Non-pigmented ciliary epithelial cell (primary cell): ENCODE measurements at places on chromosomes 2 and 18.

DNA sequence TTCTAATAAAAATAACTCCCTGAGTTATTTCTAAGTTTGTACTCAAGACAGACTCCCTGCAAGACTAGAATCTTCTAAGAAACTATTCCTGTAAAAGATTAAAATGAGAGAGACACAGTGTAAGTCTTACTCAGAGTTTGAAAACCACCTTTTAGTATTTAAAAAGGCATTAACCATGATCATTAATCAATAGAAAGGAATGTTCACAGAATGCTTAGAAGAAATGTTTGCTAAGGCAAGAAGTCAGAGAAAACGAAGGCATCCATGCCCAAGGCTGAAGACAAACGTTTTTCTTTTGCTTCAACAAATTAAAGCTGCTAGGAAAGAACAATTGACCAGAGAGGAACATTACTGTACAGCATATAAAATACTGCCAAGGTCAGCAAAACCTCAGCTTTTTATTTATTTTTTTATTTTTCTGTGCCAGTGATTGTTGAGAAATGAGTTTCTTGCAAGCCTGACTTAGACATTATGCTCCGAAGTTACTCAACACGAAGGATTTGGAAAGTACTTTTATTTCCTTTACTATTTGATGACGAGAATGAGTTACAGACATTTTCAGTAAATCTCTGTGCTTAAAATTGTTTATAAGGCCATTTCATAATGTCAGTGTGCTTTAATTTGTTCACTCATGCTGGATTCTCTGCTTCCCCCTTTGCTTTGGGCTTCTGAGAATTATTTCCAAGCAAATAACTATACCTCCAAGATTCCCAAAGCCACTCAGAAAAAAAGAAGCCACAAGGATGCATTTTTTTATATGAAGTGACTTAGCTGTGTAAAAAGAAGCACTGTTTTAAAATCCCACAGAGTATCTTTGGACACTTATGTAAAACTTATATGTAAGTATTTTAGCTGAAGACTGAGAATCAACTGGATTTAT is 20.5 kb downstream of the RND3 start:
- DNase-seq, result no peak

DNA sequence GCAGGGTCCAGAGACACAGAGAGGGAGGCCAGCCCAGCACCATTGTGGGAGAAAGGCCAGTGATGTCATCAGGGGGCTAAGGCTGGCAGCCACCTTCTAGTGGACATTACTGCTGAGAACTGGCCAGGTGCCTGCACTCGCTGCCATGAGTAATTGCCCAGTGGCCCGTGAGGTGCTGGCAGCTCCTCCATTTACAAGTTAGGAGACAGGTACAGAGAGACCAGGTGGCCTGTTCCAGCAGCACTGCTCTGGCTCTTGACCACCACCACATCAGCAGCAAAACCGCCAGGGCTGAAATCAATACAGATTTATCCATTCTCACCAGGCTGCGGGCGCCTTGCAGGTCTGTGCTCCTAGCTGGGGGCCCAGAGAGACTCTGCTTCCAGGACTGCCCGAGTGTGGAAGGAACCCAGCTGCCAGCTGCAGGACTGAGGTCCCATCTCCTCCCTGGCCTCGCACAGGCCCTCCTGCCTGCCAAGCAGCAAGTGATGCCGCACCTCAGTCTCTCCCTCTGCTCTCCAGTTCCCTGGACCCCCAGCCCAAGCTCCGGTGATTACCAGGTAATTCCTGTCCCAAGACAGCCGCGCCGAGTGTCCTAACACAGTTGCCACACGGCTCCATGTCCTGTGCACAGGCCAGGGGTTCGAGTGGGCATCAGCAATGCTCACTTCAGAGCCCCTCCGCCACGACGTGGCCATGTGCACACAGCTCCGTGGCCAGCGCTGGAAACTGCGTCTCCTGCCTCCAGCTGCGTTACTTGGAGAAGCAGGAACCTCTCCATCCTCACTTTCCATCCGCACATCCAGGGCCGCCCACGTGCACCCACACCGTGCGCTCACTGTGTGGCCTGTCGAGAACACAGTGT is 101.0 kb upstream of the CTDP1 start:
- DNase-seq, result no peak

DNA sequence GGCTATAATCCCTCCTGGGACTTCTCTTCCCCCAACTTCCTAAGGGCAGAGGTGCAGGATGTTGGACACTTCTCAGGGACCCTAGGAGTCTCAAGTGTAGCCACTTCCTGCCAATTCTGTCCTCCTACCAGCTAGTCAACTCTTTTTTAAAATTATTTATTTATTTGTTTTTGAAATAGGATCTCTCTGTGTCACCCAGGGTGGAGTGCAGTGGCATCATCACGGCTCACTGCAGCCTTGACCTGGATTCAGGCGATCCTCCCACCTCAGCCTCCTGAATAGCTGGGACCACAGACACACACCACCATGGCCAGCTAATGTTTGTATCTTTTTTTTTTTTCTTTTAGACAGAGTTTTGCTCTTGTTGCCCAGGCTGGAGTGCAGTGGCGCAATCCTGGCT is 11.5 kb downstream of the SFTPB start:
- no peak for DNase-seq

DNA sequence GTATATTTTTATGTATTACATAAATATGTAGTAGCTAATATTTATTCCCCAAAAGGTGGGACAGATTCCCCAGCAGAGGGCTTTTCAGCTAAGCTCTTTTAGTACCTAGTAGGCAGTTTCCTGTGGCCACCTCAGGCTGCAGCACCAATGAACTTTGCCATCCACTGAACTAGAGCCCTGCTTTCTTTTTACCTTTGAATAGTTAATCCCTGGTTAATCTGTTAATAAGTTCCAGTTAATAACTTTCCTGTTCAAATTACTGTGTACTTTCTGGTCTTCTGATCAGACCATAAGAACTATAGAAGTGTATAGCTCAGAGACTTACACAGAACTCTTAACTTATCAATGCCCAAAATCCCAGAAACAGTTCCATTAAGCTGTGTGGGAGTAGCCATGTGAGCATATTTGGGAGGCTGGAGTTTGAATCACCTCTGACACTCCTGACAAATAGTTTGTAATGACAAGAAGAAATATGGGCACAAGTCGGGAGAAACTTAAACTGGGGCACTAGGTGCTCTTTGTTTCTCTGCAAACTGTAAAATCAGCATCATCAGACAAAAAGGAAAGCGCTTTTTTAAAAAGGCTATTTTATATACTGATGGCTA is 40.0 kb downstream of the ASXL2 start:
- no peak for DNase-seq

GRCh38 chr2:138782383-138782782 is 2.2 kb upstream of the NXPH2 start:
- DNase-seq, result no peak

DNA sequence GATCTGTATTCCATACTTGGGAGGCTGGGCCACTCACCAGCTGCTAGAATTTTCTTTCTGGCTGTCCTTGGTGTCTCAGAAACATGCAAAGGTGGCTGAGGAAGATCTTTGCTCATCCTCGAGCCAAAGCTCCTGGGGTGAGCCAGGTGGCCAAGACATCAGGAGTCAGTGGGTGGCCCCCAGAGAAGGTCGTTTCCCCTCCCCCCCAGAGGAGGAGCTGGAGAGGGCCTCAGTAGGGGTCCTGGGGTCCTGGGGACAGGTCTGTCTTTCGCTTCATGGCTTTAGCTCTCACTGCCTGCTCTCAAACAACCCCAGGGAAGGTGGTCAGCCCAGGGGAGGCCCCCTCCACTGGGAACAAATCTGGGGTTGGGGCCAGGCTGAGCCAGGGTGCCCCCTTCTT is 13.6 kb downstream of the KCNK3 start:
- DNase-seq, result no peak
